ENCODE measurements at places on chromosomes 5 and 9. TPM values are rescaled to one million over a fixed set of nuclear protein-coding genes. Genes with fewer than 3 reads are reported as not detected.

Gene GGTA1
- 3.7 TPM for polyA plus RNA-seq

Gene DMRT3
- polyA plus RNA-seq = 0.17 TPM

Gene B4GALT1
- polyA plus RNA-seq = 120 TPM

Gene FOXD4L5
- not detected for polyA plus RNA-seq

Gene DMRT2
- polyA plus RNA-seq = 0.10 TPM

Gene SLC45A2
- not detected for polyA plus RNA-seq

Gene IFNB1
- not detected for polyA plus RNA-seq

Gene VCP
- 276 TPM for polyA plus RNA-seq

Gene GRXCR2
- polyA plus RNA-seq = not detected

Gene DAPK1
- polyA plus RNA-seq = 57.6 TPM

Gene SPATA6L
- 0.69 TPM for polyA plus RNA-seq

Gene SLC6A18
- polyA plus RNA-seq = not detected

Gene LECT2
- polyA plus RNA-seq = not detected

Gene CSNK1A1
- polyA plus RNA-seq = 136 TPM

Gene PGM5
- polyA plus RNA-seq = 124 TPM

Gene PCDHGA10
- polyA plus RNA-seq = 3.9 TPM

All from ovary (tissue), 10 donors.